GM23338 (cell line): ENCODE measurements at places on chromosomes 6 and 20.

DNA sequence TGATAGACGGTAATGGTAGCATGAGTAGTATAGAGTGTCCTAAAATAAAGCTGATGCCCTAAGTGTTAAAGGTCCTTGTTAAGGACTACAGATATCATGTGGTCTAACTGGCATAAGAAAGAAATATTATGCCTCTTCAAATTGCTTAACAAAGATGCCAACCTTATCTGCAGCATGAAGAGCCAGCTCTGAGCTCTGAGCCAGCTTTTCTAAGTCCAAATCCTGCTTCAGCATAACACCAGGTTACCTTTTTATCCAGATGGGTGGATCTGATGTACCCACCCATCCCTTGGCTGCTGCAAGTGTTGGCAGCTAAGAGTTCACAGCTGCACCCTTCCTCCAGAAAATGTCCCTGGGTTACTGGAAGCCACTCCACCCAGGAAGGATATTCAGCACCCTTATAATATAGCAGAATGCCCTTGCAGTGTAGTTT is 83.8 kb downstream of the TENT5A start:
- no peak for DNase-seq

- no peak for DNase-seq
These were observed 63.2 kb downstream of the SLC24A3 start for GRCh38 chr20:19275630-19276071.

- DNase-seq = no peak
These were observed 67.2 kb downstream of the PTPN1 start for GRCh38 chr20:50577175-50578018.

DNA sequence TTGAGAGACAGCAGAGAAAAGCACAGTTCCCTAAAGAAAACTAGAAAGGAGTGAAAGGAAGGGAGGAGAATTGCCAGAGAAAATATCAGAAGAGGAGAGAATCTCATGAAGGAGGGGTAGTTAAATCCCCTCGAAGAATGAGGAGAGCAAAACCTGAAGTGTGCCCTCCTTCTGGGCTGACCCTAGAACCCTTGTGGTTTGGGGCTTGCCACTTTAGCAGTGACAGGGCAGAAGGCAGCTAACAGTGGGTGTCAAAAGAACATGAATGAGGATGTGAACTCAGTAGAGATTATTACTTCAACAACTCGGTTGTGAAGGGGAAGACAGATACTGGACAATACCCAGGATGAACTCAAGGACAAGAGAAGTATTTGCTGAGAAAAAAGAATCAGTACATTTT is 73.6 kb downstream of the RALGAPA2 start:
- DNase-seq = no peak

DNA sequence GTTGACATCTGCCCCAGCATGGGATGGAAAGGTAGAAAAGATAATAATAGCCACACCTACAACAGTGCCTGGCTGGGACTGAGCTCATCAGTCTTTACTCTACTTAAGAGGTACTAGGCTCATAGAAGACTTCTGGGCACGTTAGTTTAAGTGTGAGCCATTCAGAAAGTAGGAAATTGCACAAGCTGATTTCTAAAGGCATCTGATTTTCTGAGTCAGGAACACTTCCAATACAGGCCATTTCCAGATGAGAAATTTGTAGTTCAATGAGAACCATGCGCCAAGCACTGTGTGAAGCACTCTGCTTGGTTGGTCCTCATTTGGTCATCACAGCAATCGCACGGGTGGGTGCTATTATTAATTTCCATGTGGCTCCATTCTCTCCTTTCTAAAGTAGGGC is 42.3 kb downstream of the MOCS1 start:
- DNase-seq = no peak

GRCh38 chr20:41001497-41001896 is 27.1 kb upstream of the TOP1 start:
- DNase-seq = no peak

DNA sequence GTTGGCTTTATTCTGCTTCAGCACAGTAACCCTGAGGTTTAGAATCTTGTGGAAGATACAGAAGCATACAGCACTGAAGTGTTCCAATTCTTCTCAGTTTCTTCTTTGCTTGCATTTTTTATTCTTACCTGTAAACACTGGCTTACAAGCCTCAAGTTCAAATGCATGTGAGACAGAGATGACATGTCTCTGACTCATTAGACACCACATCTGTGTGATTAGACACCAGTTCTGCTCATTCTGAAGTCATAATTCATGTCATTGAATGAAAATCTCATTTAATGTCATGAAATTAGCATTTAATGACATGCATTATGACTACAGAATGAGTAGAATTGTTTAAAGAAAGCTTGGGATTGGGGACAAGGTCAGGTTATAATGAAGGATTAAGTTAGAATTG is 5.8 kb downstream of the GZF1 start:
- DNase-seq = no peak

- no peak for DNase-seq
These were observed 955.1 kb downstream of the KIF16B start for GRCh38 chr20:15618110-15618509.

DNA sequence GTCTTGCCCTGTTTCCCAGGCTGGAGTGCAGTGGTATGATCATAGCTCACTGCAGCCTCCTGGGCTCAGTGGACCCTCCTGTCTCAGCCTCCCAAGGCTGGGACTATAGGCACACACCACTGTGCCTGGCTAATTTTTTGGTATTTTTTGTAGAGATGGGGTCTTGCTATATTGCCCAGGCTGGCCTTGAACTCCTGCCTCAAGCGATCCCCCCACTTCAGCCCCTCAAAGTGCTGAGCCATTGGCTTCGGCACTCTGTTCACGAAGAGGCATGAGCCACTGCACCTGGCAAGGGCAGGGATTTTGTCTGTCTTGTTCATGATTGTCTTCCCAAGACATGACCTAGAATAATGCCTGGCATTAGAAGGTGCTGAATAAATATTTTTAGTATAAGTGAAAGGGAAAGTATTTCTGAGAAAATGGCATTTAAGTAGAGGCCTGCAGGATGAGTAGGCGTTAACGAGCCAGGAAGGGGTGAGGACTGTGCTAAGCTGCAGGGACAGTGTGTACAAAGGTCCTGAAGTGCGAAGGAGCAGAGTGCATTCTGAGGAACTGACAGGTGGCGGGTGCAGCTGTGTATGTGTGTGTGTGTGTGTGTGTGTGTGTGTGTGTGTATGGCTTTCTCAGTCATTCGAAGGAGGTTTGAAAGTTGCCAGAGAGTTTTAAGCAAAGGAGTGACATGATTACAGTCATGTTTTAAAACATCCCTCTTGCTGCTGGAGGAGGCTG is 43.0 kb downstream of the VEGFA start:
- no peak for DNase-seq

DNA sequence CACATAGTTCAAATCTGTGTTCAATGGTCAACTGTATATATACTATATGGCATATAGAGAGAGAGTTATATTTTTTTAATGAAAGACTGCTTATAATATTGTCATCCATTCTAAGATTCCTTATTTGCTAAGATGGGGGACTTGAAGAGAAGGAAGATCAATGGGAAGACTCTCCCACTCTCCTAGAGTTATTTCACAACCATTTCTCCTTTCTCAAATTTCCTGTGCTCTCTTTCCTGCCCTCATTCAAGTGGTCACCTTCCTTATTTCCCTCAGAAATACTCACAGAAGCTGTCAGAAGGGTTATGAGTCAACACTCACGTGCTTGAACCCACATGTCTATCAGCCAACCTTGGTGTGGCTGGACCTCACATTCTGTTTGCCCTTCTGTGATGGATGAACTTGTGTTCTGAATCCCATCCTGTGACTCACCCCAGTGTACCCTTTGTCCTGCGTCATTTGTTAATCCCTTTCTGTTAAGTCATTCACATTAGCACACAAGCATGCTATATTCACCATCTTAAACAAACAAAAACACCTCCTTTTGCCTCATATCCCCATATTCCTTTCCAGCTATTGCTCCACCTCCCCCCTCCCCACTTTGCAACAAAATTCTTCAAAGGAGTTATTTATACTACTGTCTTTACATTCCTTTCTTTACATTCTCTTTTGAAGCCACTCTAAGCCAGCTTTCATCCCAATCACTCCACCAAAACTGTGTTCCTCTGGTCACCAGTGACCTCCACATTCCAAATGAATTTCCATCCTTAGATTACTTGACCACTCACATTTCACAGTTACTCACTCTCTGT is 279.3 kb upstream of the TCF21 start:
- DNase-seq = no peak
